Breast epithelium (tissue), 4 donors: ENCODE measurements at places on chromosomes 11 and 22.

DNA sequence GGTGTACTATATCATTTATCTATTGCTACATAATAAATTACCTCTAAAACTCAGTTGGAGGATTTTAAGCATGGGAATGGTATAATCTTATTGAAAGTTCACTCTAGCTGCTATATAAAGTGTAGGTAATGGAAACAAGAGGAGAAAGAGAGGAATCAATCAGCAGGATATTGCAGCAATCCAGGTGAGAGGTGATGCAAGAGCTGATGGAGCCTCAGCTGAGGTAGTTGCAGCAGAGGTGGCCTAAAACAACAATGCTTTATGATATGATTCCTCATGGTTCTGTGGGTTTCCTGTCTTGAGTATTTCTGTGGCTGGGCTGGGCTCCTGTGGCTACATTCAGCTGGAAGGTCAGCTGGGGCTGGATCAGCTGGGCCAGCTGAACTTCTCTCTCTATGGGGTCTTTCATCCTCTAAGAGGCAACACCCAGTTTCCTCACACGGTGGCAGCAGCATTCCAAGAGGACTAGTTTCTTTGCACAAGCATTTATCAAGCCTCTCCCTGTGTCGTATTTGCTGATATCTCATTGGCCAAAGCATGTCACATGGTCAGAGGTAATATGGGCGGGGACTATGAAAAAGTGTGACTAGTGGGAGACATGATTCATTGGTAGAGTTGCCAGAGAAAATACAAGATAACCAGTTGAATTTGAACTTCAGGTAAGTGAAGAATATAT lies 135.4 kb upstream of the LARGE1 start:
- H3K27me3 ChIP-seq, result peaks cover 4% of the 10 kb centered on the region
- H3K4me1 ChIP-seq, result no peaks in the 10 kb centered on the region
- no peak for DNase-seq
- no peaks in the 10 kb centered on the region for H3K36me3 ChIP-seq
- H3K27ac ChIP-seq, result no peak overlapping the region

DNA sequence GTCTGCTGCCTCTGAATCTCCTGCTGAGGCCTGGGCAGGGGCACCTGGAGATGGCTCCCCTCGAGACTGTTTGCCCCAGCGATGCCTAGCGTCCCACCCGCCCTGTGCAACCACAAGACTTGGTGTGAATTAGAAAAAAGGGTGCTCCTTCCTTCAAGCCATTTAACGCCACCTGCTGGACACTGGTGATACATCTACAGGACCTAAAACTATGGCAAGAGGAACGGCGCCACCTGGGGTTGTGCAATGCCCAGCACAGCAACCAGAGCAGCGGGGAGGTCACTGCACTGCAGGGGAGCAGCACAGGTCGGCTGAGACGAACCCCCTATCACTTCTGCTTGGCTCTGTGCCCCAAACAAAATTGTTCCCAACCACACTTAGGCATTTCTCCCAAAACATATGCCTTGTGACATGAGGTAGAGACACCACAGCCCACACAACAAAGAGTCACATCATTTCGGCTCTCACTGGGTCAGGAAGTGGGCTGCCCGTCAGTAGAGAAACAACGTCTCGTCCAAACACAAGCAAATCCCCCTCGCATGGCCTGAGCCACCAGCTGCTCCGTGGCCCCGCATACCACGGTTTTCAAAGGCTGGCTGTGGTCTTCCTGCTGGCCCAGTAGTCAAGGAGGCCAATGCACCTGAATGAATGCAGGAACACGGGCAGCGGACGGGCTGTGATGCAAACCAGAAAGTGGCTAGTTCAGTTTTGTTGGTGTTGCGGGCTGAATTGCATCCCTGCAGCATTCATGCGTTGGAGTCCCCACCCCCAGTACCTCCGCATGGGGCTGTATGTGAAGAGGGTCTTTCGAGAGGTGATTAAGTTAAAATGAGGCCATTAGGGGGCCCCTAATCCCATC lies 171.9 kb downstream of the SHANK2 start:
- H3K27ac ChIP-seq, result no peak overlapping the region
- peak; percentile 27 for DNase-seq
- no peaks in the 10 kb centered on the region for H3K27me3 ChIP-seq
- no peak overlapping the region for H3K4me3 ChIP-seq

DNA sequence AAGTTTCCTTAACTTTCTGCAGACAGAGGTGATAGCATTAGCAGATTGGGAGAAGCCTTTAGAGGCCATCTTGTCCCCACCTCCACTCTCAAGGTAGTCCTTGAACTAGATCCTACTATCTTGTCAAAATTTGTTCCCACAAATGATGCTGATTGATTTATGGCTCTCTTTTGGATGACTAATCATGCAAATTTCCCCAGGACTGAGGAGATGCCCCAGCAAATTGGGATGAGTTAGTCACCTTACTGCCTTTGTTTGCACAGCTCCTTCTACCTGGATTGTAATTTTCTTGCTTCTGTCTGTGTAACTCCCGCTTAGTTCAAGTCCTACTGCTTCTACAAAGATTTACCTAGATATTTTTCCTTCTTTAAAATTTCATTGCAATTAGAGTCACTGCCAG lies 391.4 kb upstream of the CADM1 start:
- no peaks in the 10 kb centered on the region for H3K4me1 ChIP-seq
- no peaks in the 10 kb centered on the region for H3K36me3 ChIP-seq
- H3K27me3 ChIP-seq, result no peaks in the 10 kb centered on the region
- H3K27ac ChIP-seq, result no peak overlapping the region
- no peak overlapping the region for H3K4me3 ChIP-seq
- DNase-seq, result no peak

DNA sequence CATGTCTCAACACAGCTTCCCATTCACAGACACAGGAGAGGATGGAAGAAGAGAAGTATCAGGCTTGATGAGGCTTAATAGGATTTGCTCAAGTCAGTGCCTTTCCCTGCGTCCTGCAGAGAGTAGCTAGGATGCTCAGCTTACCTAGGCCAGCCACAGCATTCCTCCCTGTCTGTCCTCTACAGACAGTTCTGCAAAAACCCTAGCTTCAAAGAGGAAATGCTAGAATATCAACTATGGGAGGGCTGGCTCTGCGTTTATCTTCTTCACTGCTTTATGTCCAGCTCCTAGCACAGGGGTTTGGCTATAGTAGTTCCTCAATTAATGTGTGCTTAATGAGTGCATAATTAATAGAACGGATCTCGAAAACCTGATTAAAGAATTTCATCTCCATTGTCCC lies 16.4 kb downstream of the KCNJ5 start:
- H3K36me3 ChIP-seq, result no peaks in the 10 kb centered on the region
- no peak for DNase-seq
- H3K27ac ChIP-seq, result no peak overlapping the region
- H3K4me1 ChIP-seq, result peaks cover 5% of the 10 kb centered on the region
- H3K27me3 ChIP-seq, result no peaks in the 10 kb centered on the region

- DNase-seq, result no peak
- peaks cover 12% of the 10 kb centered on the region for H3K4me1 ChIP-seq
- H3K36me3 ChIP-seq, result no peaks in the 10 kb centered on the region
- no peaks in the 10 kb centered on the region for H3K27me3 ChIP-seq
- no peak overlapping the region for H3K27ac ChIP-seq
Measured at GRCh38 chr22:44366372-44367300, 53.9 kb upstream of the SHISAL1 start.

- no peak for DNase-seq
- H3K27me3 ChIP-seq, result no peaks in the 10 kb centered on the region
- no peak overlapping the region for H3K27ac ChIP-seq
- H3K36me3 ChIP-seq, result no peaks in the 10 kb centered on the region
- H3K4me1 ChIP-seq, result no peaks in the 10 kb centered on the region
- no peak overlapping the region for H3K4me3 ChIP-seq
Measured at GRCh38 chr11:109507836-109508561, 86.0 kb downstream of the C11orf87 start.

GRCh38 chr11:109894242-109894641 lies 198.9 kb upstream of the ZC3H12C start:
- H3K27ac ChIP-seq, result no peak overlapping the region
- H3K4me3 ChIP-seq, result no peak overlapping the region
- DNase-seq, result no peak
- H3K4me1 ChIP-seq, result no peaks in the 10 kb centered on the region

GRCh38 chr11:116750070-116750718 lies 22.6 kb downstream of the BUD13 start:
- no peaks in the 10 kb centered on the region for H3K27me3 ChIP-seq
- H3K27ac ChIP-seq, result no peak overlapping the region
- no peak overlapping the region for H3K4me3 ChIP-seq
- no peak for DNase-seq

DNA sequence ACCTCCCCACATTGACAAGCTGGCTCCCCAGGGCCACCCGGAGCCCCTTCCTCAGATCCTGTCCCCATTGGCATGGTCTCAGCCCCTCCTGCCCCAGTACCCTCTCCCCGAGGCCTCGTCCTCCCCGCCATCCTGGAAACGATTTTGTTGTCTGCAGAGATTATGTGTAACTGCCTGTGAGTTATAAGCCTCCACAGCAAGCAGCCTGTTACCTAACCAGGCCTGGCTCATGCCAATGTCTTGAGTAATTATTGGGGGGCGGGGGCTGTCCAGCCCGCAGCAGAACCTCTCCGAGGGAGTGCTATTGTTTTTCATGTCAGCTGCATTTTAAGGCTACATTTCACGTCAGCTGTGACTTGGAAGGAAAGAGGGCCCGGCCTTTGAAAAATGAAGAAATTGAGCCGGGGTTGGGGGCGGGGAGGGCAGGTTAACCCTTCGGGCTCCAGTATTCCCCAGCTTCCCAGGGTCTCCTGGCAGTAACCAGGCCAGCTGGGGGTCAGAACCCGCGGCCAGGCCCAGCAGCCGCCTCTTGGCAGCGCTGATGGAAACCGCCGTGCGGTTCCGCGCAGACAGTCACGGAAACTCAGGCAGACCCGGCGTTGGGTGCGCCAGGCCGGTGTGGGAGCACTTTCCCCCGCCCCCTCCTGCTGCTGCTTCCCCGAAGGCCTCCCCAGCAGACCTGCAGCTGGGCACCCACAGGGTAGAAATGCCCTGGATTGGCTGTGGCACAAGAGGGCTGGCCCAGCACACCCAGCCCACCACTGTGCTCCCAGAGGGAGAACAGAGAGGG lies 59.5 kb downstream of the CDKN1C start:
- H3K27ac ChIP-seq, result peak overlapping the region; percentile 98
- peak; percentile 94 for DNase-seq
- no peaks in the 10 kb centered on the region for H3K36me3 ChIP-seq
- H3K4me1 ChIP-seq, result peaks cover 22% of the 10 kb centered on the region
- H3K4me3 ChIP-seq, result peak overlapping the region; percentile 58
- no peaks in the 10 kb centered on the region for H3K27me3 ChIP-seq

- H3K4me1 ChIP-seq, result no peaks in the 10 kb centered on the region
- H3K36me3 ChIP-seq, result no peaks in the 10 kb centered on the region
- H3K27ac ChIP-seq, result peak overlapping the region; percentile 45
- H3K27me3 ChIP-seq, result no peaks in the 10 kb centered on the region
Measured at GRCh38 chr11:96172604-96173003, 170.4 kb downstream of the MAML2 start.

DNA sequence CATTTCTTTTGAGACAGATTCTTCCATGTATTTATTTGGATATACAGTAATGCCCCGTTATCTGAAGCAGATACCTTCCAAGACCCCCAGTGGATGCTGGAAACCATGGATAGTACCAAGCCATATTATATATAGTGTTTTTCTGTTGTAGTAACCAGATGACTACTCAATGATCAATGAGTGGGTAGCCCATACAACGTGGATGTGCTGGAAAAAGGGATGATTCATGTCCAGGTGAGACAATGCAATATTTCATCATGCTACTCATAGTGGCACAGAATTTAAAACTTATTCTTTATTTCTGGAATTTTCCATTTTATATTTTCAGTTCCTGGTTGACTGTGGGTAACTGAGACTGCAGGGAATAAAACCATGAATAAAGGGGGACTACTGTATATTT lies 427.5 kb downstream of the METTL15 start:
- no peaks in the 10 kb centered on the region for H3K36me3 ChIP-seq
- DNase-seq, result no peak
- no peaks in the 10 kb centered on the region for H3K4me1 ChIP-seq
- H3K27ac ChIP-seq, result no peak overlapping the region
- no peaks in the 10 kb centered on the region for H3K27me3 ChIP-seq
- no peak overlapping the region for H3K4me3 ChIP-seq

DNA sequence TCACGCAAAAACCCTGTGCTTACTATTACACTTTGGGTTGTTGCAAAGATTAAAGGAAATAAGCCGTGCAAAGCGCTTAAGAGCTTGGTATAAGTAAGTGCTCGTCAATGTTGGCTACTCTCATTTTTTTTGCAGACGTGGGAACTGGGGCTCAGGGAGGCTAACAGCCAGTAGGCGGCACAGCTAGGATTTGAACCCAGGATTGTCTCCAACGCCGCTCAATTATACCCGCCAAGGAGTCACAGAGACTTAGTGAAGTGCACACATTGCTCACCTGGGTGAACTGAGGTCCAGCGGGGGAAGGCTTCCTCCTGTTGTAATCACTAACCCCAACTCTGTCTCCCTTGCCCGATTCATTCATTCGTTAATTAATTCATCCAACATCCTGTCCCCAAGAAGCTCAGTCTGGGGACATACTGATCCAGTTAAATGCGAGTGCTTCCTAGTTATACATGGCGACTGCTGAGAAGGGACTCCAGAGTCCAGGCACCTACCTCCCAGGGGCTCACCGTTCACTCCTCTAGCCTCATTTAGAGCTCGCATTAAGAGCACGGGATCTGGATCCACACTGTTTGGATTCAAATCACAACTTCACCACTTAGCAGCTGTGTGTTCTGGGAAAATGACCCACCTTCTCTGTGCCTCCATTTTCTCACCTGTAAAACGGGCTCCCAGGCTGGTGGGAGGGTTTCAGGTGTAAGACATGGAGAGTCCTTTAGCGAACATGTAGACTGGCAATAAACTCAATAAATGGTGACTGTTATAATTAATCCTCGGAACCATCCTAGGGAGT lies 838 bp upstream of the MTFP1 start:
- H3K4me3 ChIP-seq, result peak overlapping the region; percentile 71
- H3K36me3 ChIP-seq, result no peaks in the 10 kb centered on the region
- peak overlapping the region; percentile 96 for H3K27ac ChIP-seq
- DNase-seq, result no peak
- H3K27me3 ChIP-seq, result no peaks in the 10 kb centered on the region
- H3K4me1 ChIP-seq, result peaks cover 10% of the 10 kb centered on the region

DNA sequence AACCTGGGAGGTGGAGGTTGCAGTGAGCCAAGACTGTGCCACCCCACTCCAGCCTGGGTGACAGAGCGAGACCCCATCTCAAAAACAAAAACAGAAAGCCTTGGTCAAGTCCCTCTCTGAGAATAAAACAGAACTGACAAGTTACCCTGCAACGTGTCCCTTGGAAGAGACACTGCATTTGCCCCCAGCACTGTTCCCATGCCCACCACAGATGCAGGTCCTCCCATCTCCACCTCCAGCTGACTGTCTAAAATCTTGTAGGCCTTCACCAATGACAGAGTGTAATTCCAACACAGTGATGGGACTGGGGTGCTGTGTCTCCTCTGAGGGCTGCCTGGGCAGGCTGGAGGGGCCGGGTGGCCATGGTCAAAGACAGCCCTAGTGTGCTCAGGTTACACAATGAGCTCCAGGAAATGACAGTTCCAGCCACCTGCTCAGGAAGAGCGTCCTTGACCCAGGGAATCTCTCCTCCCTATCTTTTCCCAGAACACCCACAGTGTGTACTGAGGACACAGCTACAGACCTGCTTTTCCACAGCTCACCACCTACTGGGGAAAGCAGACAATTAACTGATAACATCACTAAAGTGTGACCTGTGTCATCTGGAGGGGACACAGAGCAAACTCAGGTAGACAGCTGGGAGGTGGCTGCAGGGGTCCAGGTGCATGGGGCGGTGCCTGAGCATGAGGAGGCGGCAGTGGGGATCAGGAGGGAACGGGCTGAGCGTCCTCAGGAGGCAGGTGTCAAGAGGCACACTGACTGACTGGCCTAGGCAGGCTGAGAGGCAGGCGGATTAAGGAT lies 56.4 kb downstream of the ARFGAP3 start:
- H3K27me3 ChIP-seq, result no peaks in the 10 kb centered on the region
- H3K36me3 ChIP-seq, result no peaks in the 10 kb centered on the region
- DNase-seq, result peak; percentile 51
- no peaks in the 10 kb centered on the region for H3K4me1 ChIP-seq
- H3K27ac ChIP-seq, result peak overlapping the region; percentile 62
